ENCODE measurements at places on chromosomes 13 and 19.

DNA sequence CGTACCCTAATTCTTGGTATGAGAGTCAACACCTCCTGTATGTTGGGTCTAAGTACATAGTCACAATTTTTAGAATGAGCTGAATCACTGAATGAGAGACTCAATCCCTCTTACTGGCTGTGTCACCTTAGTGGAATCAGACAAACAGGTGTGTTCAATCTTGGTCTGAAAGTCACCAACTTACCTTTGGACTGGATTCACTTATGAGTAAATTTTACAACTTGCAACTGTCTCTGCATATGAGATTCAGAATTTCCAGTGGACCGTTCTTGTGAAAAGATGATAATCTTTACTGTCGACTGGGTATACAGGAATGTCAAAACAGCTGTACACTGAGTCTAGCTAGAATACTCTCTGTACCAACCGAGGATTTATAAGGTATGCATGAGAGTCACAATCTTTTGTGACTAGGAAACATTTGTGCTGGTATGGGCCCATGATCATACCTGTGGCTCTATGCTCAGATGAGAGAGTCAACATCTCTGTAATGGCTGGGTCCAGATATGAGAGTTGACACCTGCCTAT is 5.9 kb upstream of the ZNF91 start:
- no peak for DNase-seq

DNA sequence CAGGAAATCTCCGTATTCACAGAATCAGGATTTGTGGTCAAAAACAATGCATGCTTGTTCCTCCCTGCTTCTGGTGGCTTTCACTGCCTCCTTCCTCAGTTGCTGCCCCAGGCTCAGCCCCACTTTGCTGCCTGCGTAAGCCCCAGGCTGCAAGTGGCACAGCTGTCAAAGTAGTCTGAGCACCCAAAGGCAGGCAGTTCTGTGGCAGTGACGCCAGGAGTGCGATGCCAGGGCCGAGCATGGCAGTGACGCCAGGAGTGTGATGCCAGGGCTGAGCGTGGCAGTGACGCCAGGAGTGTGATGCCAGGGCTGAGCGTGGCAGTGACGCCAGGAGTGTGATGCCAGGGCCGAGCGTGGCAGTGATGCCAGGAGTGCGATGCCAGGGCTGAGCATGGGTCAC is 77.3 kb upstream of the GPR183 start:
- DNase-seq = no peak

GRCh38 chr13:48194379-48194754 is 38.6 kb upstream of the ITM2B start:
- no peak for DNase-seq

GRCh38 chr13:112885782-112886268 is 83.2 kb upstream of the MCF2L start:
- peak; percentile 84 for DNase-seq

GRCh38 chr19:49730166-49730565 is 32.9 kb downstream of the TSKS start:
- no peak for DNase-seq

GRCh38 chr13:110578363-110578762 is 16.8 kb upstream of the RAB20 start:
- DNase-seq = no peak

GRCh38 chr13:37889102-37889501 is 19.5 kb upstream of the TRPC4 start:
- DNase-seq = no peak

DNA sequence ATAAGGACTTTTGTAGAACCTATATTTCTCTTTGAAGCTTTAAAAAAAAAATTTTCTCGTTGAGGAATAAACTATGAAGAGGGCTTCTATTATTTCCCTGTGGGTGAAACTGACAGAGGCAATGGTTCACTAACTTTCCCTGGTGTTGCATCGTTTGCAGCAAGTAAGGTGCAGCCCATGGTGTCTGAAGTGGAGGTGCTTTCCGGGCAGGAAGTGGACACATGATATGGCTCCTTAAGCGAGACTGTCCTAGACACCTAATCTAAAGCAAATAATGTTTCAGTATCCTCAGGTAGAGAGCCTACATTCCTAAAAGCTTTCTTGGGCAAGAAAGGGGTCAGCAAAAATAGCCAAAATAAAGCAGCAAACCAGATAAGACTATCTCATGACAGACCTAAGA is 437.6 kb upstream of the ARGLU1 start:
- no peak for DNase-seq

GRCh38 chr13:54841682-54842081 is 1813.1 kb downstream of the OLFM4 start:
- DNase-seq = no peak

DNA sequence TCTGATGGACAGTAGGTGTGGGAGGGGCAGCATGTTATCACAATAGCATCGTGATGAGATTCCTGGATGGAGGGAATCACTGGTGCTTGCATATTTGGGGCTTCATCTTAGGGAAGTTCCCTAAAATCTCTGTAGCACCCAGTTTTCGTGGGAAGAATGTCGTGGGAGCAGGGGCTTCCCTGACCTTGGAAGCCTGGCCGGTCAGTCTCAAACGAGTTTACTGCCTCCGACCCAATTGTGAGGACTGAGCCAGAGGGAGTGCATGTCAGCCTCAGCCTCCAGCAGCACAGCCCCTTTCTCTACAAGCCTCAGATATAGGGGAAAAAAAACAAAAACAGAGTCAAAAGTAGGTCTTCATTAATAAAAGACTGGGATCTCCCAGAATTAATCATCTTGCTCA is 32.2 kb downstream of the COL4A2 start:
- DNase-seq = no peak

GRCh38 chr19:29858621-29859020 is 46.8 kb downstream of the CCNE1 start:
- no peak for DNase-seq

DNA sequence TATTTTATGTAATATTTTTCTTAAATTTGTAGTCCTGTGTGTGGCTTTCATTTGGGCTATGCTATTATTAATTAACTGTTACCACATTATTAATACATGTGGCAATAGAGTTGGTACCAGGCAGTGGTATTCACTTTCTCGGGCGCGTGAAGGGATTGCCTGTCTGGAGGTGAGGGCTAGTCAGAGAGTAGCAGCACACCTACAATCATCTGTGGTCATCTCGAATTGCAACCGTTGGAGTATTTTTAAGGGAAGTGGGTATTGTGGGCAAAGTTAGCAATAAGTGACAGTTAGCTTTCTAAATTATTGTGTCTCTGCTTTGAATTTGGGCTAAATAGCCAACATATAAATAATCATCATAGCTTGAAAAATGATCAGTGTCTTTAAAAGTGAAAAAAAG is 20.0 kb upstream of the GPR18 start:
- no peak for DNase-seq

- no peak for DNase-seq
These were observed 11.4 kb downstream of the AKT2 start for GRCh38 chr19:40273469-40274360.

DNA sequence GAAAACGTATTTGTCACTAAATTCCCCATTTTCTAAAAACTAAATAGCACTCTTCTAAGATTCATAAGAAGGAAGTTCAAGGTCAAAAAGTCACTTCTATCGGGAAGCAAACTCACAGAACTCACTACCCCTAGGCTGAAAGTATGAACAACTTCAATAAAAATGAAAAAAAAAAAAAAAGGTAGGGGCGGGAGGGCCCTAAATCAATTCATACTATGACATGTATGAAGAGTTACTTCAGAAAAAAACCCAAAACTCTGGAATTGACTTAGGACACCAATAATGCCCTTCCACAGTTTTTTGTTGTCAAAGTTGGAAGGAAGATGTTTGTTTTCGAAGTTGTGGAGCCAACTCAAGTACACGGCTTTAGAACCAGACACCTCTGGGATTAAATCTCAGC is 1.1 kb downstream of the SUCLA2 start:
- no peak for DNase-seq

GRCh38 chr19:35144600-35145436 is 1.8 kb downstream of the FXYD7 start:
- no peak for DNase-seq

DNA sequence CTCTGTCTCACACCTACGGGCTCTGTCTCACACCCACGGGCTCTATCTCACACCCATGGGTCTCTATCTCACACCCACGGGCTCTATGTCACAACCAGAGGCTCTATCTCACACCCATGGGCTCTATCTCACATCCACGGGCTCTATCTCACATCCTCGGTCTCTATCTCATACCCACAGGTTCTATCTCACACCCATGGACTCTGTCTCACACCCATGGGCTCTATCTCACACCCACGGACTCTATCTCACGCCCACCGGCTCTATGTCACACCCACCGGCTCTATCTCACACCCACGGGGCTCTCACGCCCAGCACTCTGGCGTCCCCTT is 73.9 kb downstream of the COL4A2 start:
- DNase-seq = no peak

- no peak for DNase-seq
These were observed 3.0 kb downstream of the PPP6R1 start for GRCh38 chr19:55255618-55256423.

GRCh38 chr19:42363614-42364346 is 26.3 kb downstream of the CNFN start:
- no peak for DNase-seq

- DNase-seq = no peak
These were observed 405.5 kb downstream of the TBC1D4 start for GRCh38 chr13:75076476-75076875.

- no peak for DNase-seq
These were observed 726.2 kb downstream of the PCDH9 start for GRCh38 chr13:66503890-66504289.

- DNase-seq = no peak
These were observed 93.1 kb downstream of the PCDH17 start for GRCh38 chr13:57724486-57725272.

- no peak for DNase-seq
These were observed 56.5 kb downstream of the HSPH1 start for GRCh38 chr13:31105020-31105795.

GRCh38 chr13:82136880-82137279 is 1745.4 kb downstream of the SLITRK1 start:
- DNase-seq = no peak

GRCh38 chr19:33374236-33374714 is 766 bp downstream of the CEBPG start:
- DNase-seq = no peak

DNA sequence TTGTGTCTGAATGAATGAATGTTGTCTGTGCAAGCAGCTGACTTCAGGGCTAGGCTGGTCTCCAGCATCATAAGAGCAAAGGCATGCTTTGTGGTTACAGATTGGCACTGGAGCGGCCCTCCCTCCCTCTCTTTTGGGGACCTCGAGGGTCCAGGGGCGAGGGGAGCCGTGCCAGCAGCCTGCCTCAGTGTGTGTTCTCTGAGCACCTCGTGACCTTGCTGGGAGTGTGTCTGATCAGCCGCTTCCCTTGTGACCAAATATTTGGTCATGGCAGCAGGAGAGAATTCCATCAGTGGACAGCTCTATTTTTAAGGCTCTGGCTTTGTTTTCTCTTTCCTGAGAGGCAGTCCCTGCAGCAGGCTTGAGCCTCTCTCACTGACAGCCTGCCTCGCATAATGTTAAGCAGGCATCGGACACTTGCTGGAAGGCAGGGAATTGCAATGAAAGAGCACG is 329.7 kb downstream of the UQCRFS1 start:
- DNase-seq = no peak

Data from left renal pelvis (tissue), 4 donors.